GM20000 (cell line): ENCODE measurements at places on chromosomes 5 and 9.

DNA sequence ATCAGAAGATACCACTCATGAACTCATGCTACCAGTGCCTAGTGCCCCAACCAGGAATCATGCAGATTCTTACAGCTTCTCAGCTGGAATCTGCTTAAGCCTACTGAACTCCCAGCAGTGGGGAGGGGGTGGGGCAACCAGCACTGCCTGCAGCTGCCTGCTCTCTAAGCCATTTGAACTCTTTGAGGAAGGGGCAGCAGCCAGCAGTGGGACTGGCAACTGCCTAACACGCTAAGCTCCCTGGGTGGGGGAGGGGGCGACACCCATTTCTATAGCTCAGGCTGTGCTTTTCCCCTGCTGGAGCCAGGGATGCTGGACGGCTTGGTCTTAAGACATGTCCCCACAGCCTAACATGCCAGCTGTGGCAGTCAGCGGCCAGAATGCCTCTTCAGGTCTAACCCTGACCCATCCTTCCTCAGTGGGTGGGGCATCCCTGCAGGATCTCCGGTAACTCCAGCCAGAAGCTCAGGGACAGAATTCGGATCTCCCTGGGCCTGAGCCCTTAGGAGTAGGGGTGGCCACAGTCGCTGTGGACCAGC is 889.7 kb downstream of the CDH9 start:
- no peak for DNase-seq

GRCh38 chr9:126985870-126986498 is 71.4 kb downstream of the RALGPS1 start:
- DNase-seq = peak; percentile 41

- DNase-seq = no peak
Measured at GRCh38 chr5:134582281-134582680, 50.3 kb downstream of the SAR1B start.

DNA sequence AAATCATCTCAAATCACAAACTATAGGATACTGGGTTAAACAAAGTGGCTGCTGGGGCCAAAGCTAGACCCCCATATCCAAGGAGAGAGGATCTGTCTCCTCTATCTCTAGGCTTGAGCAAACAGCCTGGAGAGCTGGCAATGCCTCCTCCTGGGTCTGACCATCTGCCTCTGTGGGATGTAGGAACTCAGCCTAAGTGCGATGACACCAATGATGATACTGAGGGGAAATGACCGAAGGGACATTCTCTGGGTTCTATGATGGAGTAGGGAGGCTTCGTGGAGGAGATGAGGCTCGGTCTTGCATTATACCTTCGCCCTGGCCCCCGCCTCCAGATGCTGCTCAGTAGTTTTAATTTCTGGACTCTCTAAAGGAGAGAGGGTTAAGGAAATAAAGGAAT is 9.3 kb upstream of the SPATA24 start:
- DNase-seq = no peak

DNA sequence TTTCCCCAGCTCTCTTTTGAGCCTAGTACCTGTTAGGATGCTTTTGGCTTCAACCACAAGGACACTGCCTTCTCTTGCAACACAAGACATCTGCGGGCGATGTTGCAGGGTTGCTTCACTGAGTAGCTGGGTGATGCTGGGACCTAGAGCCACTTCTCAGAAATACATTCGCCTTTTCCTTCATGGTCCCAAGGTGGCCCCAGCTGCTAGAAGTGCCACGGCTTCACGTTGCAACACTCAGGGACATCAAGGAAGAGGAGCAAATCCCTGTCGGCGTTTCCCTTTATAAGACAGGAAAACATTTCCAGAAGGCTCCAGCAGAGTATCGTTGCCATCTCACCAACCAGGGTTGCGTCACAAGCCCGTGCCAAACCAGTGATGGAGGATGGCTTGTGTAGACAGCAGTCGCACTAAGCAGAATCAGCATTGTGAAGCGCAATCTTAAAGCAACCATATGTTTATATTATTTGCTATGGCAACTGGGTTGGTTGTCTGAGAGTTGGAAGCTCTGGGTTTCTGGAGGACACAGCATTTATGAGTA is 62.7 kb downstream of the ANKRD33B start:
- DNase-seq = no peak

- peak; percentile 55 for DNase-seq
Measured at GRCh38 chr5:14270209-14270702, 127.1 kb downstream of the TRIO start.

- DNase-seq = no peak
Measured at GRCh38 chr5:121018004-121018403, 553.9 kb downstream of the PRR16 start.

DNA sequence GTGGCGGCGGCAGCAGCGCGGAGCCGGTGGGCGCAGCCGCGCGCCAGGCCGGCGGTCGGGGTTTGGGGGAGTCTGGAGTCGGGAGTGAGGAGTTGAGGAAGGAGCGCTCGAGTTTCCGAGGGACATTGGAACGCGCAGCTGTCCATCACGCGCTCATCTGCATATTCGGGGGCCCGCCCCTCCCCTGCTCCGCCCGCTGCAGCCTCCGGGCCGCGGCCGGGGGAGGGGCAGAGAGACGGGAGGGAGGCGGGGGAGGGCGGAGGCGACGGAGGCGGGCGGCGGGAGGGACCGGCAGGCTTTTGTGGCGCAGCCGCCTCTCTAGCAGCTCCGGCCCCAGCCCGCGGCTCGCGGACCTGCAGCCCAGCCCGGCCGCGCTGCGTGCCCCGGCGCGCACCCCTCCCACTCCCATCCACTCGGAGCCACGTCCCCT is at the start of gene IRX2:
Gene IRX2 (minus strand): TSS at position 86 of the 430 bp plus-strand sequence. CDS start 264 bp downstream, outside the sequence.
- DNase-seq = no peak
